ENCODE measurements at places on chromosomes 12 and 14.
A peak's percentile ranks its signal among the peaks of the same experiment; 100 is the strongest.

- no peak for DNase-seq
These were observed 39.3 kb downstream of the FIGNL2 start for GRCh38 chr12:51809193-51809592.

DNA sequence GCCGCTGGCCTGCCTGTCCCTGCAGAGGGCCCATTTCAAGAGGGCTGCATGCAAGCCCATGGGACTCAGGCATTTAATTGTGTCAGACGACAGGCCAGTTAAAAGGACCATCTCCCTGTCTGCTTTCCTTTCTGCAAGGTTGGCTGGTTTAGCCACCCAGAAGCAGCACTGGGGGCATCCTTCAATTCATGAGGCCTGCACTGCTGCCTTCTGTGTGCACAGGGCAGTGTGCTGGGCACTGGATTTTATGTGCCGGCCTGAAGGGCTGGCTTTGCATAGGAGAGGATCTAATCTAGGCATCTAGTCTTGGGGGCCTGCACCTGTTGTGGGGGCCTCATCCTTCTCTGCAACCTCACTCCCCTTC lies 114.1 kb upstream of the FKBP4 start:
- DNase-seq = no peak

GRCh38 chr14:94466706-94467370 lies 9.2 kb downstream of the SERPINA9 start:
- peak; percentile 57 for DNase-seq

- DNase-seq = no peak
These were observed 444.1 kb downstream of the IPO8 start for GRCh38 chr12:30251546-30251945.

GRCh38 chr12:72286526-72286925 lies 14.4 kb downstream of the TRHDE start:
- DNase-seq = no peak

DNA sequence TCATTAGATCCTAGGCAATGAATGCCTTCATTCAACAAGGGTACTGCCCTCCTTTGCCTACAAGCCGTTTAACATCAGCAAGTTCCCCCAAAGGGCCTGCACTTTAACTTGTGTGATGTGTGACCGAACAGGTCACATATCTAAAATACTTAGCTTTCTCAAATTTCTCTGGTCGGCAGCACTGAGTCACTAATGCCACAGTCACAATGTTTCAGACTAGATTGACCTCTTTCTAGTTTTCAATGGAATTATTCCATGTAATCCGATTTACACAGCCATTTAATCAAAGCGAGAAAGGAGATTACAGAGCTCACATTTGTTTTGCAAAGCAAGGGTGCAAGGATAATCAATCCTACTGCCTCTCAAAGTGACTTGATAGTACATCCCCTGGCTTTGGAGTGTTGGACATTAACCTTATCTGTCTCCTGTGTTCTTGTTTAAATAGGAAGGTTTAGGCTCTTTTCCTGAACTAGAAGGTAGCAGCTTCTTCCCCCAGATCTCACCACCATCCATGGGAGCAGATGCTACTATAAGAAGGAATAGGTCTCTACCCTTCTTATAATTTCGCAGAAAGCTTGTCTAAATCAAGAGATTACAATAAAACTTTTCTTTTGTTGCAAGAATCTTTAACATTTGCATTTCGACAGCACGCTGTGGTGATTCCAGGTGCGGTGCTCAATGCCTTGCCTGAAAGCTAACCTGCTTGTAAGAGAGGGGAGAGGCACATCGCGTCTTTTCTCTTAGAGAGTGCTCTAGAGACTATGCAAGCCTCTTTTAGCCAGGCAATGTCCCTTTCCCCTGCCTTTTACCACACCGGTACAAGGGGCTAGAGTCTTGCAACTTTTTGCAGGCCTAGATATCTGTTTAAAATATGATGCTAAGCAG lies 1.8 kb downstream of the KITLG start:
- DNase-seq = peak; percentile 31

GRCh38 chr12:116236976-116237375 lies 40.5 kb downstream of the MED13L start:
- no peak for DNase-seq

DNA sequence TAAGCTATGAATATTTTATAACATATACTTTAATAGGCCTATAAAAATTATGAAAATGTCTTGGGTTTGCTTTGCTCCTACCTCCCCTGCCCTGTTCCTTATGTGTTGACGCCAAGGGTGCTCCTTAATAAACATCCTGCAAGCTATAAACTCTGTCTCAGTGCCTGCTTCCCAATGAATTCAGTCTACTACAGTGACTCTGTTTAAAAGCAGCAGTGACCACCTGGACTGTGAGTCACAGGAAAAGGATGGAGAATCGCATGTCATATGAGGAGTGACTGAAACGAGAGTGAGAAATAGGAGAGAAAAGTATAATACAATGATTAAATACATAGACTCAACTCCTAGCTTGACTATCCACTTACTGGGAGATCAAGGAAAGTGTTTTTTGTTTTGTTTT lies 41.1 kb upstream of the CFAP54 start:
- DNase-seq = peak; percentile 80

DNA sequence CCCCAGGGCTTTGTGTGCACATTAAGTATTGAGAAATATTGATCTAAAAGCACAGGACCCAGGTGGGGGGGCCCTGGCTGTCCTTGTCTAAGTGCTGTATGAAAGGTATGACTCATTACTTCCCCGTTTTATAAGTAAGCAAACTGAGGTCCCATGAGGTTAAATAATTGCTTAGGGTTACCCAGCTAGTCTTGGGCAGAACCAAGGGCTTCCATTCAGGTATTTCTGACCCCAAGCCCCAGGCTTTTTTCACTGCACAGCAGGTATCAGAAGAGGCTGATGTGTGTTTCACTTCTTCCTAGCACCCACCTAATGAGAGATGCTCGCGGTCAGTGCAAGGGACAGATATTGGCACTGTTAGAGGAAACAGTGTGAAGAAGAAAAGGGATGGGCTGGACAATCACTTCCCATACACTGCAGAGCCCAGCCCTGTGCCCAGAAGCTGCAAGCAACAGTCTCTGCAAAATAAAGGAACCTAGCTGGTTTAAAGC lies 4.7 kb upstream of the TC2N start:
- peak; percentile 31 for DNase-seq

- DNase-seq = no peak
These were observed 659 bp downstream of the TRAFD1 start for GRCh38 chr12:112126000-112126438.

DNA sequence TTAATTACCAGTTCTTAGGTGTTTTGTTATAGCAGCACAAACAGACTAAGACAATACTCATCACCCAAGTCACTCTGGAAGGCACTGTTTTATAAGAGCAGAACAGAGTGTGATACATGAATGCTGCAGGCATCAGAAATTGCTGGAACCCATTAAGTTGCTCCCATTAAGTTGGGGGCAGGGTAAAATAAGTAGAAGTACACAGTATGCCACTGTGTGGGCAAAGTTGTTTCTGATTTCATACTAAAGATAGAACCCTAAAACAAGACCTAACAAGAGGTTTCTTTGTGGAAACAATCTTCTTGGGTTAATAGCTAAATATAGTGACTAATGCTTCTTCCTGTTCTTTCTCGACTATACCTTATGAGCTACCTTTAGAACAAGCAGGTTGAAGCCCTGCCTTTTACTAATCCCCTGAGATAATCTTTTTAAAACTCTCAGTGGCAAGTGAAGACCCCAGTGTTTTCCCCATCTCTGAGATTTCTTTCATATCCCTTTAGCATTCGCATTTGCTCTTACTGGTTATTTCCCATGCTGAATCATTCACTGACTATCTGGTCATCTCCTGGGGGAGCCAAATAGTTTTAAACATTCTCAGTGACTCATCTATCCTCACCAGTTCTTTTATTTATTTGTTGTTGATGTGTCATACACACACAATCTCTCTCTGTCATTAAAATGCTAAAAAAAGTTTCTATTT lies 52.3 kb downstream of the SOCS2 start:
- DNase-seq = peak; percentile 94

DNA sequence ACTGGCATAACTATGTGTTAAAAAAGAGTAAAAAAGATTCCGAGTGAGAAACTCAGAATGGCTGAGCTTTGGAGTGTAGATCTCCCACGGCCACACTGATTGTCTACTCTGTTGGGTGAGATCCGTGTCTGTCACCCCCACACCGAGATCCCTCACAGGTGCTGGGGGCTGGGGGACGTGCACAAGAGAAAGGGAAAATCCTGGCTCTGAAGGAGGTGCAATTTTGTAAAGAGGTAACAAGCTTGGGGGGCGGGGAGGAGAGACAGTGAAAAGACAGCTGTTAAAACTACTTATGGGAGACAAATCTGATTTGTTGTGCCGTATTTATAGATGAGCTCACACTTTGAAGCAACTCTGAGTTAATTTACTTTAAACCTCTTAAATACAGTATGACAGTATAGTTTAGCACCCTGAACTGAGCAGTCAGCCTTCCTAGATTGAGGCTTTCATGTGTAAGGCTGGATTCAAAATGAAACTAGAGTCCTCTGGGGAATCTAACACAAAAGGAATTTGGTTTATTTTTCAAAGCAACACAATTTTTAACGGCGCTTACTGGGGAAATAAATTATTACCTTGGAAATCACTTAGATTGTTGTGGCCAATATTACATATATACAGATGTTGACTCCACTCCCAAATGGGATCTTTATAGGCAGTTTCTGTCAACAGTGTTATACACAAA lies 167.4 kb upstream of the RGS6 start:
- no peak for DNase-seq

DNA sequence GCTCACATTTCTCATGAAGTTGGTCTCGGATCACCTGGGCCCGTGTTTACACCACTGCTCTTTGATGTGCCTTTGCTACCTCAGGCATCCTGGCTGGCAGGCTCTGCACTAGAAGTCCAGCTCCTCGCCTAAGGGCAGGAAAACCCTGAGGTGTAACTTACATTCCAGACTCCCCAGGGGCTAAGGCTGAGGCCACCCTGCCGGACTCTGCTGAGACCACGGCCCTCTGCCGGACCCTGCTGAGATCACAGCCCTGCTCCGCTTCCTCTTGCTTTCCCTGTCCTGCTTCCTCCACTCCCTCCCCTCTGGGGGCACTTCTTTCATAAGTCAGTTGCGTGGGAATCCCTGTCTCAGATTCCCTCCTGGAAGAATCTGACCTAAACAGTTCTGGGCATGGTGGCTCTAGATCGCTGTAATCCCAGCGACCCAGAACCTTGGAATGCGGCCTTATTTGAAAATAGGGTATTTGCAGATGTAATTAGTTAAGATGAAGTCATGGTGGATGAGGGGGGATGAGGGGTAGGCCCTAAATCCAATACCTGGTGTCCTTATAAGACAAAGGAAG lies 17.2 kb downstream of the RILPL1 start:
- DNase-seq = no peak

- no peak for DNase-seq
These were observed 14.7 kb downstream of the DLST start for GRCh38 chr14:74896400-74896799.

GRCh38 chr12:13208533-13209435 lies 12.3 kb downstream of the EMP1 start:
- peak; percentile 61 for DNase-seq

GRCh38 chr12:96400631-96401075 lies 414 bp upstream of the CDK17 start:
- DNase-seq = peak; percentile 37

GRCh38 chr12:41465526-41465925 lies 277.4 kb downstream of the PDZRN4 start:
- no peak for DNase-seq

GRCh38 chr12:98674841-98675240 lies 29.8 kb downstream of the APAF1 start:
- DNase-seq = no peak

- DNase-seq = peak; percentile 26
These were observed 714 bp upstream of the PSMC6 start for GRCh38 chr14:52706286-52706685.

DNA sequence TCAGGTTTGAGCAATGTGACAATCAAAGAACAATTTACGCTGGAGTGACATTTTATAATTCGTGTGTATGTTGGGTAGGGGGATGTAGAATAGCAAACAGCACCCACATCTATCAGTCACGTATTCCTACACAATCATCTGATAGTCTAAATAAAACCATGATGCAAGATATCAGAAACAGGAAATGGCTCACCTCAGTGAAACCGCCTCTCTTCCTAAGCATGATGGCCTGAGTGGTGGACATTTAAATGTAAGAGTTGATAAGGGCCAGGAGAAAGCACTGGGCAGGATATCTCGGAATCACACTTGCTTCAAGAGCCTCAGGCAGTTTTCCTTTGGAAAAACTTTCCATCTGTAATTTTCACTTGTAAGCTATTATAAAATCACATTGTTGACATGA lies 128.2 kb downstream of the GRIP1 start:
- peak; percentile 14 for DNase-seq

GRCh38 chr12:80192087-80192486 lies 92.8 kb downstream of the OTOGL start:
- no peak for DNase-seq

GRCh38 chr12:131826097-131826928 lies 1.9 kb upstream of the MMP17 start:
- no peak for DNase-seq

- DNase-seq = peak; percentile 64
These were observed 55.3 kb downstream of the ISCA2 start for GRCh38 chr14:74548881-74549280.

GRCh38 chr14:63726499-63726898 lies 1.4 kb downstream of the SGPP1 start:
- no peak for DNase-seq

DNA sequence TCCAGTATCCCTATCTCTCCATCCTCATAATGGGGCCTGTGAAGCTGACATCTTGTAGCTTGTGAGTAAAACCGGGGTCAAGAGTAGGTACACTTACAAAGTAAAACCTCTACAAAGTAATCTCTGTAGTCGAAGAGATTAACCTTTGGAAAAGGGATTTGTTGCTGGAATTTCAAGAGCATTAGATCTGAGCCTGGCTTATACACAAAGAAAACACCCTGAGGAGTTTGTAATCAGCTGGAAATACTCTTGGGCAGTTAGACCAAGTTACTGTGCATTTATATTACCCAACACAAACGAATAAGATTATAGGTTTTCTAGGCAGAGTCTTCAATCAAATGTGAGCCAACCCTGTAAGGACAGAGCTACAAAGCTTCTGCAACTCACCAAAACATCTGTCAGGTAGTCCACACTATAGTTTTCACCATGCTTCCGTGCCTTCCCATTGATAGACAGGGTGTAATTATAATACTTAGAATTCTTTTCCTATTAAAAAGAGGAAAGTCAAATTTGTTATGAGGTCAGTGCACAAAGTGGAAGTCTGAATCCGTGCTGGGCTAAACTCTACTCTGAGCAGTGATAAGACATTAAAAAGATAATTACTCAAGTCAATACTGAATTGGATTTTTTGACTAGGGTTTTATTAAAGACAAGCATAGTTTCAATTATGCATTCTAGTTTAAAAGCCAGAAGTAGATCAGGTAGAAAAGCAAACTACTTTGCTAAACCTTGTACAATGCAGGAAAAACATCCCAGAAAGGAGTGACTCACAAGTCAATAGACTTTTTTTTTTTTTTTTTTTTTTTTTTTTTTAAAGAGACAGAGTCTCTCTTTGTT lies 14.6 kb downstream of the GNS start:
- peak; percentile 42 for DNase-seq

DNA sequence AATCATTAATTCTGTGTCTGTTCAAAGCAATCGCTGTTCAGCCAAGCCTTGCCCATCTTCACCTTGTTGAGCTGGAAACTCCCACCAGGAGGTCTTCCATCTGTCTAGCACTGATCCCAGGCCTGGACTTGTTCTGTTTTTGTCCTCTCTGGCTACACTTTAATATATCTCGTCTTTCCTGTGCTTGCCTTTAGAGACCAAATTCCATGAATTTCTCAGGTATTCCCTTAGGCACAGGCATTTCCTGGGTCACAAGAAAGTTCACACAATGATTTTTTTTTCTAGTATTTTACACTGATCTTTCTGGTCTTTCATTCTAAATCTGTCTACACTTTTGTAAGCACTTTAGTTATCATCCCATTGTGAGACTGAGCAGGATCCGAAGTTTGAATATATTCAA lies 116.4 kb upstream of the CCND2 start:
- peak; percentile 57 for DNase-seq

GRCh38 chr12:123744836-123745235 lies 17.3 kb upstream of the DNAH10 start:
- DNase-seq = no peak
